ENCODE measurements at places on chromosomes 16 and 17. TPM values are rescaled to one million over a fixed set of nuclear protein-coding genes. Genes with fewer than 3 reads are reported as not detected.

DNA sequence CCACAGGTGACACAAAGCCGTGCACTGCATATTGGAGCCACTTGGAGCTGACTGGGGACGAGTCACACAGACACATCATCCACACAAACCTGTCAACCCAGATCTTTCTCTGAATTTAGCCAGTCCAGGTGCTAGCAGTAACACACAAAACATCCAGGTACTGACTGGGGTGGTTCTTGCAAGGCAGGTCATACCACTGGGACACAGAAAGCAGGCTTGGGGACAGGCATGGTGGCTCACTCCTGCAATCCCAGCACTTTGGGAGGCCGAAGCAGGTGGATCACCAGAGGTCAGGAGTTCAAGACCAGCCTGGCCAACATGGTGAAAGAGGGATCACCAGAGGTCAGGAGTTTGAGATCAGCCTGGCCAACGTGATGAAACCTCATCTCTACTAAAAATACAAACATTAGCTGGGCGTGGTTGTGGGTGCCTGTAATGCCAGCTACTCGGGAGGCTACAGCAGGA is 14.9 kb downstream of the ENPP7 start:
- no peak for DNase-seq

DNA sequence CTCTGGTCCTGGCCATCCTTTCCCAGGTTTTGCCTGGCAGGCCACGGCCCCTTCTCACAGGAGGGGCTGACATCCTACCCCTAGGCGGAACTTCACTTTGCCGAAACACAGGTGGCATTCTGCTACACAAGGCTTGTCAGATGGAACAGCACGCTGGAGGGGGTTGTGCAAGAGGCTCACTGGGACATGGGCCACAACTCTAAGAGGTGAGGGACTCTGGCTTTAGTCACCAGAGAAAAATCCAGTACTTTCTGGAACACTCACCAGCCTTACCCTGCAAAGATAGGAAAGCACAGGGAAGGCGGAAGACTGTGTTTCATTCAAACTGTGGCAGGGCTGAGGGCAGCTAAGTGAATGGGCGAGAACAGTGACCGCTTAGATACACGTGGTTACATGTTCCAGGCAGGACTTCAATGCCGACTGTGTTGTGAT is 18.3 kb downstream of the CDC42EP4 start:
- no peak for DNase-seq

- DNase-seq, result no peak
Measured at GRCh38 chr17:28472871-28473497, 460 bp upstream of the SLC13A2 start.

- no peak for DNase-seq
Measured at GRCh38 chr17:43351691-43352090, 47.1 kb upstream of the ARL4D start.

Gene DRG2
- 45.1 TPM for total RNA-seq

Gene SEZ6L2
- total RNA-seq, result 48.7 TPM

DNA sequence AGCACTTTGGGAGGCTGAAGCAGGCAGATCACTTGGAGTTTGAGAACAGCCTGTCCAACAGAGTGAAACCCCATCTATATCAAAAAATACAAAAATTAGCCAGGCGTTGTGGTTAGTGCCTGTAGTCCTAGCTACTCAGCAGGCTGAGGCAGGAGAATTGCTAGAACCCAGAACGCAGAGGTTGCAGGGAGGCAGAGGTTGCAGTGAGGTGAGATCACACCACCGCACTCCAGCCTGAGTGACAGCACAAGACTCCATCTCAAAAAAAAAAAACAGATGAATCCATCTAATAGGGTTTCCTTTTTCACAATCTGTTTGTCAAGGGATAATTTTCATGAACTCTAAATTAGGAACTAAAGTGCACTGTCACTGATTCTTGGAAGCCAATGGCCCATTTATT is 99.0 kb downstream of the PARN start:
- no peak for DNase-seq

DNA sequence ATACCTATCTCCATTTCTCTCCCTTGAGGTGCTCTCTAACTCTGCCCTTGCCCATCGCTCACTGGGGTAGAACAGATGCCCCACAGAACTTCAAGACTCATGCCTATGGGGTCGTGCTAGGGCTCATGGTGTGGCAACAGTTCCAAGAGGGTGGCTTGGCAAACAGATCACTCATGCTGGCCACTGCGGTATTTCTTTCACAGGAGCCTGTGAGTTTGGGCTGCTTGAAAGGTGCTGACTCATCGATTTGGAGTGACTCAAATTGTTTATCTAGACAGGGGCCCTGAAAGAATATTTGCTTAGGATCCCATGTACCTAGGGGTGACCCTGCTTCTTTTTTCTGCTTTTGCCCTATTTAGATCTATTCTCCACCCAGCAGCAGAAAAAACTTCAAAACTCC is 69.9 kb downstream of the IRX5 start:
- DNase-seq, result no peak

GRCh38 chr17:21551081-21551881 is 141.0 kb upstream of the KCNJ18 start:
- DNase-seq, result peak; percentile 77

- peak; percentile 58 for DNase-seq
Measured at GRCh38 chr16:89949121-89949742, 677 bp downstream of the DEF8 start.

DNA sequence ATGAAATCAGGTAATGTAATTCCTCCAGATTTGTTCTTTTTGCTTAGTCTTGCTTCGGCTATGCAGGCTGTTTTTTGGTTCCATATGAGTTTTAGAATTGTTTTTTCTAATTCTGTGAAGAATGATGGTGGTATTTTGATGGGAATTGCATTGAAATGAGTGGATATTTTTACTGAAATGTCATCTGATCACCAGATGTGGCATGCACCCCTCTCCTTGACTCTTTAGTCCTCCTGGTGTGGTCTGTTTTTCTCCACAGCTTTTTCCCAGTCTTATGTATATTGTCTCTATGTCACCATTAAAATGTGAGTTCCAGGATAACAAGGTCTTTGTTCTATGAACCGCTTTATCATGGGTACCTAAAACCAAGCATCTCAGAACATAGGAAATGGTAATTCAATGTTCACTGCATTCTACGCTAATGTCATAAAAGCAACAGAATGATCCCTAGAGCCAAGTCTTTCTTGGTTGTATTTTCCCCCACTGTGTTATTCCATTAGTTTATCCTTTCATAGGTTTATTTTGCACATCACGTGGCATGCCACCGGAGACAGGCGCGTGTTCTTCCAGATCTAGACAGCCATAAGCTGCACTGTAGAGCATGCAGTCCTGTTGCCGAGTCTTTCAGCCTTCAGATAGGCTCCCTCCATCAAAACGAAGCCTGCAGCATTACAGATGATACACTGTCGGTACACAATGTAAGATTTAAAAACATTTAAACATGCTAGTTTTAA is 172.5 kb downstream of the RPTOR start:
- no peak for DNase-seq

GRCh38 chr17:70879401-70879800 is 710.1 kb downstream of the KCNJ2 start:
- no peak for DNase-seq

DNA sequence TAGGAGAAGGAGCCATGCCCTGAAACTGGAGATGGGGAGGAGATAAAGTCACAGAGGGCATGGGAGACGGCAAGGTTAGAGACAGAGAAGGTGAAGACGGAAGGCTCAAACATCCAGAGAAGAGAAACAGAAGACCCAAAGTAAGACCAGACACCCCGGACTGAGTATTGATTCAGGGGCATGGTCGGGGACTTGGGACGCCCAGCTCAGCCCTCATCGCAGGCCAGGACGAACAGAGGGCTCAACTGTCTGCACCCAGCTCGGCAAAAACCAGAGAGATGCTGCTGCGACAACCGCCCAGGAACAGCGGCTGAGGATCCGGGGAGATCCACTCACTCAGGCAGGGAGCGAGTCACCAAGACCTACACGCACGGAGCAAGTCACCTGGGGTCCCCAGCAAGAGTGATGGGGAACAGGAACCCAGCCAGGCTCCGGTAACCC is 999 bp downstream of the XYLT1 start:
- peak; percentile 70 for DNase-seq

Gene RRAD
- not detected for total RNA-seq

- peak; percentile 67 for DNase-seq
Measured at GRCh38 chr17:17445296-17445924, 31.4 kb upstream of the MED9 start.

DNA sequence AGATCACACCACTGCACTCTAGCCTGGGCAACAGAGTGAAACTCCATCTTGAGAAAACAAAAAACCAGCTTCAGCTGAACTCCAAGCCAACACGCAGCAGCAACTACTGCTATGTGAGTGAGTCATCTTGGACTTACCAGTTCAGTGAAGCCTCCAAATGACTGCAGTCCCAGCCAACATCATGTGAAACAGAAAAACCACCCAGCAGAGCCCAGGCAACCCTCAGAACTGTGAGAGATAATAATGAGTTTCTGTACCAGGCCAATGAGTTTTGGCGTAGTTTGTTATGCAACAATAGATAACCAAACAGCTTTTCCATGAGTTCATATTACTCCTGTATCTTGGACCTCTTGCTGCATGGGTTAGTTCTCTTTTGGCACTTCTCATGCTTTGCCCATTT is 23.3 kb downstream of the PHF12 start:
- no peak for DNase-seq

Gene ABCA9
- not detected for total RNA-seq

GRCh38 chr16:83577078-83577745 is 230.6 kb upstream of the HSBP1 start:
- DNase-seq, result no peak
